ENCODE measurements at places on chromosomes 5 and 9. TPM values are rescaled to one million over a fixed set of nuclear protein-coding genes. Genes with fewer than 3 reads are reported as not detected.

Gene ADRB2
- total RNA-seq, result 4.1 TPM

Gene GFRA3
- total RNA-seq, result not detected

Gene DND1
- total RNA-seq, result 0.52 TPM

Gene TMEM167A
- 69.5 TPM for total RNA-seq

Data from LHCN-M2 (cell line).